ENCODE measurements at places on chromosomes 2 and 18.

- peak; percentile 63 for DNase-seq
Observed at GRCh38 chr2:235493775-235494715, at the start of gene AGAP1. Gene AGAP1, plus strand, starts transcription at chr2:235494043.

DNA sequence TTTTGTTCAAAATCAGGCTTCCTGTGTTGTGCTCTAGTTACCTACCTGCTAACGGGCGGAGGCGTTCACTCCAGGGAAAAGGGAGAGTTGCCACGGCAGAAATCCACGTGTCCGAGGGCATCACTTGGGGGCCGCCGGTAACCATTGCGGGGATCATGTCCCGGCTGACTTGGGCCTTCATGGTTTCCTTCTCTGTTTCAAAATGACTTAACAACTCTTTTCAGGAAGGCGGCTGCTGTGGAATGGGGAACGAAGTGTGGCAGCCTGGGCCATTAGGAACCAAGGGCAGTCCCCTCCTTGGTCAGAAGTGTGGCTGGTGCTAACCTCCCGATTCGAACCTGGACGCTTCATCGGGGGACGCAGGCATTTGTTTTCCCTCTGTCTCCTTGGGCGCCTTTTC is 56.8 kb downstream of the INPP5D start:
- no peak for DNase-seq

GRCh38 chr2:109726379-109727270 is 67.5 kb upstream of the RGPD5 start:
- no peak for DNase-seq

DNA sequence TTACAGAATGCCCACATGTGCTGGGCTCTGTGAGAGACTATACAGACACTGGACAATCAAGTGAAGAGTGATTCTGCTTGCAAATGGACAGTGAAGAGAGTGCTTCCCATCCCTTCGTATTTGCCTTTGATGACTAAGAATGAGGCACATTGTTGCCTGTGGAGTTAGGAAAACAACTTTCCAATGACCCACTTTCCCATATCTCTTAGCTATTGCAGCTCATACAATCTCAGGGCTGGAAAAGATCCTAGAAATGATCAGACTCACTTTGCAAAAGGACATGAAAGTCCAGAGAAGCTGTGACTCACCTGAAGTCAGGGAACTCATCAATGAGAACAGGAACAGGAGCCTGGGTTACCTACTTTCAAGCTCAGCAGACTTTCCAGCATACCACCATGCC is 440.5 kb upstream of the TCF4 start:
- no peak for DNase-seq

DNA sequence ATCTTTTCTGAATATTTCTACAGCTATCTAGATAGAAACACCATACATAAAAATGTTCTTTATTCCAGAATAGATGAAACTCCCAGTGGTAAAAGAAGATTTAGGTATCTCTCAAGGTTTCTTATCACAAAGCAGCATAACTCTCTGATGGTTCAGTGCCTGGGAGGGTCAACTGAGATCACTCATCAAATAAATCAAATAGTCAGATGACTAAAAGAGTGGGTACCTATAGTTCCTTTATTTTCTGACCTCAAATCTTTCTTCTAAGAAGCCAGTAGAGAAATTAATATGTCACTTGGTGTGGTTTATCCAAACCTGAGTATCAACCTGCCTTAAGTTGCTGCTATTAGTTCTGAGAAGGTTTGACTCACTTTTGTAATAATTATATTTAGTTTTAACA is 120.9 kb downstream of the TMEFF2 start:
- no peak for DNase-seq

DNA sequence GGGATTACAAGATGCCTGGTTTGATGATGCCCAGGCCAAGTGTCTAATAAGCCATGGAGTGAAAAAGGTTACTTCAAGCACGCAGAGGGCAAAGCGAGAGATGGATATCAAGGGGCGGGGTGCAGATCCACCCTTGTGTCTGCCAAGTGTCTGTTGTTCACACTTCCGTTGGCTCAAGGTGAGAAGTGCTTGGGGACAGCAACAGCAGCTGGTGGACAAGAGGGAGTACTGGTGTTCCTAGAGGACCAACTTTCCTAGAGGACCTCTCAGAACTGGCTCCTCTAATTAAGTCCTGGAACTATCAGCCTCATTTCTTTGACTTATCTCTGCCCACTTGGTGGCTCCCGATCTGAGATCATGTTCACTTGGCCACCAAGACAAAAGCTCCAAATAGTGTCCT is 299.1 kb downstream of the PRKCE start:
- no peak for DNase-seq

DNA sequence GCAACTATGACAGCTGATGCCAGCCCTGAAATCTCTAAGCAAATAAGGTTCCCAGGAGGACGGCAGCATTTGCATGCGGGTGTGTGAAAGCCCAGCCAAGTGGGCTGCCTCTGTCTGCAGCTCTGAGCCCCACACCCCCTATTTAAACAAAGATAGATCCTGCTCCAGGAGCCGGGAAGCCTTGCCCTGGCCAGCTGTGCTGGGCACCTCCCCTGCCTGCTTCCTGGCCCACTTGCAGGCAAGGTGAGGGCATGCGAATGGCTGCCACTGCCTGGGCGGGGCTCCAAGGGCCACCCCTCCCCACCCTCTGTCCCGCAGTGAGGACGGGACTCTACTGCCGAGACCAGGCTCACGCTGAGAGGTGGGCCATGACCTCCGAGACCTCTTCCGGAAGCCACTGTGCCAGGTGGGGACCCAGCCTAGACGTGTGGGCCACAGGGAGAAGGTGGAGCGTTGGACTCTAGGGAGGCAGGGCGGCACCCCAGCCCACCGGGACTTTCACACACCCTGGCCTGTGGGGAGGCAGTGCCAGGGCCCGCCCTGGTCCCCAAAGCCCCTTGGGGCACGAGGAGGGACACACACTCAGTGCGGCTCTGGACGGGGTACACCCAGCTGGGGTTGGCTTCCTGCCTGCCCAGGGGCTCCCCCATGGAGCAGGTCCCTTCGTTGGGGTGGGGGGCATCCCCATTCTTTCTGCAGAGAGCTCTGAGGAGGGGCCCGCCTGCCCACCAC is at the start of gene ANO7:
Gene ANO7 (plus strand): TSS at position 317 of the 732 bp plus-strand sequence. CDS start 1,387 bp downstream, outside the sequence.
- no peak for DNase-seq

GRCh38 chr2:70888366-70888922 is 47.3 kb upstream of the ATP6V1B1 start:
- no peak for DNase-seq

GRCh38 chr2:165905854-165906253 is 47.7 kb downstream of the TTC21B start:
- DNase-seq, result no peak

GRCh38 chr18:33123862-33124518 is 316.5 kb downstream of the CCDC178 start:
- DNase-seq, result no peak

GRCh38 chr2:195406886-195407603 is 250.0 kb upstream of the SLC39A10 start:
- DNase-seq, result no peak

GRCh38 chr18:79697178-79697577 is 17.6 kb downstream of the CTDP1 start:
- DNase-seq, result no peak

DNA sequence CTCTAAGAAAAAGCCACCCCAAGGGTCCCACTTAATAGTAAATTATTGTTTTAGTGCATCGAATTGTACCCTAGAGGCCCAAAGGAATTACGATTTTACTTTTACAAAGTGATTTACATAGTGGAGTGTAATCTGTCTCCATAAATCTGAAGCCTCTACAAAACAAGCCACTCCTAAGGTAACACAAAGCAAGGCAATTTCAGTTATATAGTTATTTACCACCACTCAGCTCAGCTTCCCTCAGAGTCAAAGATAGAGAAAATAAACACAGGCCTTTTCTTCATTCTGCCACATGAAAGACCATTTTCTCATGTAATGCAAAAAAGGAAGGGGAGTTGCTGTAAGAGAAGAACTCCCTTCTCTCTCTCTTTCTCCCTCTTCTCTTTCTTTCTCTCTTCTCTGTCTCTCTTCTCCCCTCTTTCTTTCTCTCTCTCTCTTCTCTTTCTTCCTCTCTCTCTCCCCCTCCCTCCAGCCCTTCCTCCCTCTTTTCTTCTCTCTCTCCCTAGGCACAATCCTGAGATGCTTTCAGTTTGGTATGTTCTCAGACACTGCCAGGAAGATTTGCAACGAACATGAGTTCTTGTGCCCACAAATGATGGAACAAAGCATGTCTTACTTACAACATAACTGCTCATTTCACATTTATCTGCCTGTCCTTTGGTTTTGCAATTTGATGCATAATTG is 264.5 kb downstream of the BCL2 start:
- peak; percentile 10 for DNase-seq

- no peak for DNase-seq
Observed at GRCh38 chr18:48962252-48962993, 11.7 kb upstream of the SMAD7 start.

GRCh38 chr2:46845542-46846486 is 69.8 kb downstream of the MCFD2 start:
- no peak for DNase-seq

GRCh38 chr2:217160978-217161973 is 301.4 kb upstream of the TNP1 start:
- peak; percentile 49 for DNase-seq

- peak; percentile 62 for DNase-seq
Observed at GRCh38 chr2:66390811-66391210, 44.1 kb upstream of the MEIS1 start.

GRCh38 chr2:20122864-20123263 is 71.4 kb upstream of the LAPTM4A start:
- DNase-seq, result peak; percentile 80

- DNase-seq, result peak; percentile 35
Observed at GRCh38 chr2:91442246-91442905, 2750.9 kb downstream of the RPIA start.

- DNase-seq, result peak; percentile 58
Observed at GRCh38 chr18:36139245-36139644, 9.5 kb downstream of the ELP2 start.

DNA sequence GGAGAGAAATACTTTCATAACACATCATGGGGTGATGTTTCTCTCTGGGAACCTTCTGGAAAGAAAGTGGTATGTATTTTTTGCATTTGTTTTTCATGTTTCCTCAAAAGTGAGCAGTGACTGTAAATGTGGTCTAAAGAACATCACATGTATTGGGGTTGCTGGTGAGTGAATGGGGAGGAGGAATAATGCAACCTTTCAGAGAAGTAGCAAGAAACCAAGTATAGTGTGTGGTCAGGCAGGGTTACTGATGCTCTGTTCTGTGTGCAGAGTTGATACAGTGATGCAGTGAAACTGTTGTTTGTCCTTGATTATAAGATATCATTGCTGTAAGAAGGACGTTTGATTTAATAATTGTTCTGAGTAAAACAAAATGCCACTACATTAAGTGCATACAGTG is 24.1 kb downstream of the ADNP2 start:
- DNase-seq, result no peak

- peak; percentile 81 for DNase-seq
Observed at GRCh38 chr2:64276417-64277095, 132.3 kb upstream of the PELI1 start.

GRCh38 chr2:98412751-98413458 is 31.8 kb upstream of the INPP4A start:
- peak; percentile 79 for DNase-seq

DNA sequence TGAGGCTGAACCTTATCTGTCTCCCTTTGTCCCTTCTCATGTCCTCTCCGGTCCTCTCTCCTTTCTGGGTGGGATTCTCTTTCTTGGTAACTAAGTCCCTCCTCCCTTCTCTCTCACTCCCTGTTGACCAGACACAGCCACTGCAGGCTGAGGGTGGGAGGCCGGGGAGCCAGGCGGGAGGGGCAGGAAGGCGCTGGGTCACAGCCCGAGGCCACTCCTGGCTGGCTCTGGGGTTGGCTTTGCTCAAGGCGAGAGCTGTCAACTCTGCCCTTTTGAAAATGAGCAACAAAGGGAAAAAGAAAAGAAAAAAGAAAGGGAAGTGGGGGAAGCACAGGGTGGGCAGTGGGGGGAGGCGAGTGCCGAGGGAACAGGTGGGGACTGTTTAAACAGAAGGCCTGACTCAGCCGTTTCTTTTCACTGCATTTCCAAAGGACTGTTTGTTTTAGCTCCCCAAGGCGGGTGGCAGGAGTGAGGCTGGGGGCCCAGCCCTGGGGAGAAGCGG is 70.5 kb upstream of the IGFBP5 start:
- DNase-seq, result no peak

DNA sequence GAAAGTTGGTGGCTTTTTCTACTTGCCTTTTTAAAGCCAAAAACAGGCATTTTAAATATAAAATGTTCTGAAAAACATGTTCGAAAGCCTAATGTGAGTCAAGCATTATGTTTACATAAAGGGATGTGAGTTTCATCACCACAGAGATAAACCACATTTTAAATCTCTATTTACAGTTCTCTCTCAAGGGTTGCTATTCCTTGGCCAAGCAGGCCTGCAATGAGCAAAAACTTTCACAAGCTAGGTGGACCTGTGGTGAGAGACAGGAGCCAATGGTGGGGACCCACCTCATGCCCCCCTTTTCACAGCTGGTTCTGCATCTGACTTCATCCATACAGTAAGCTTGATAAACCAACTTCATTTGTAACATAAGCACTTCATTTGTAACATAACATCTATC is 65.1 kb downstream of the CUL3 start:
- no peak for DNase-seq
